ENCODE measurements at places on chromosomes 7 and 10. TPM values are rescaled to one million over a fixed set of nuclear protein-coding genes. Genes with fewer than 3 reads are reported as not detected.

DNA sequence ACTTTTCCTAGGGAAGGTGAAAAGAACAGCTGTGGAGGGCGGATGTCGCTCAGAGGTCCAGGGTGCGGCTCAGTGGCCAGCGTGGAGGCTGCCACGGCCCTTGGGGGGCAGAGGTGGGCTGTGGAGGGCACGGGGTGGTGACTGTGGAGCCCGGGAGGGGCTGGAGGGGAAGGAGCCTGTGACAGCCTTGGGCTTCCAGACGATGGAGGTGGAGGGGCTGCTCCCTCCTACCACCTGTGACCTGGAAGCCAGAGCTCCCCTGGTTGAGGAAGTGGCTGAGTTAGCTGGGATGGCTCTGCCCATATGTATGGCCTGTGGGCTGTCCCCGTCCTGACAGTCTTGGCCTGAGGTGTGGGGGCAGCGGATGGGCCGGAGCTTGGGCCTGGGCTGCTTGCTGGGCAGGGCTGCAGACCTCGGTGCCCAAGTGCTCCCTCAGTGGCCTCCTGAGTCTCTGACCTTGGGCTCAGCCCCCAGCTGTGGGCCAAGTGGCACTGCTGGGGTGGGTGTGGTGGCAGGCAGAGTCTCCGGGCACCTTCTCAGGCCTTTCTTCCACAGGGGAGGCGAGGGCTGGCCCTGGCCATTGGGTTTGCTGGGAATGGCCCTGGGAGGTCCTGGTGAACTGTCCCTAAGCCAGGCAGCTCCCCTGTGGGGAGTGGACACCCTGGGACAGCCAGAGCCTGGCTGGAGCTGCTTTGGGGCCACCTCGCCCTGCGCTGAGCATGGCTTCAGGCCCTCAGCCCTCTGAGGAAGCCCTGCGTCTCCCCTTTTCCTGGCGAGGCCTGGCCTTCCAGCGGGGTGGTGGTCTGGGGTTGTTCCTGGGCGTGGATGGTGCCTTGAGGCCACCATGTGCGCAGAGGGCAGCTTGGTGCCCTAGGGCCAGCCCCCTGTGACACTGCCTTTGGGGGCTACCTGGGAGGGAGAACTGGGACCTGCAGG lies 3.9 kb downstream of the BRI3 start:
- DNase-seq: no peak

GRCh38 chr7:105829681-105830322 lies 46.6 kb downstream of the ATXN7L1 start:
- no peak for DNase-seq

DNA sequence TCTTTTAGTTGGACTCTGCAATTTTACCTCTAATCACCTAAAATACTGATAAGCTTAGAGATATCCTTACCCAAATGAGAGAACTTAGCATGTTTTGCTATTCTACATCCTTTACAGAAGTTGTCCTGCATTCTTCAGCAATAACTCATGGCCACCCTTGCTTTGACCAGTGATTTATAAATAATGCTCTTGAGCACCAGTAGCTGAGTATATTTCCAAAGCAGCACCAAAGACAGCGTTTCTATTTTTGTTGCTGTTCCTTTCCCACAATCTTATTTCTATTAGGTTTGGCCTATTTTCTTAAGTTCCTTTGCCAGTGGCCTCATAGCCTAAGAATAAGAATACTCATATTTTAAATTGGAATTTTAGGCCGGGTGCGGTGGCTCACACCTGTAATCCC lies 15.0 kb downstream of the ARPC1A start:
- no peak for DNase-seq

- DNase-seq: no peak
Observed at GRCh38 chr10:66752714-66753113, 173.1 kb upstream of the LRRTM3 start.

GRCh38 chr7:69833964-69834363 lies 235.7 kb downstream of the AUTS2 start:
- DNase-seq: no peak

DNA sequence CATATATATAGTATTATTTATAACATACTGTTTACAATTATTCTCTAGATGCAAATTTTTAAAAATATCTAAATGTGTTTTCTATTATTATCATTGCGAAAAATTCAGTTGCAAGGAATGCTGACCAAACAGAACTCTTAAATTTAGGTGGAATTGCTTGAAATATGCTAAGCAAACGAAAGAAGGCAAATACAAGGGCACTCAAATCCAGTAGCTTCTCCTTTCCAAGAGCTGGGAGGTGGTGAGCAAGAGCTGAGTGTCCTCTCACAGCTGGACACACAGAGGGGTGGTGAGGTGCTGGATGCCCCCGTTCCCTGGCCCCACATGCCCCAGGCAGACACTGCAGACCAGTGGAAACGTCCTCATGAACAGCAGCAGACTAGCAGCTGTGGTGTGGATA lies 166.0 kb downstream of the TAX1BP1 start:
- DNase-seq: no peak

- DNase-seq: no peak
Observed at GRCh38 chr10:80769700-80770160, 232.0 kb downstream of the SH2D4B start.

DNA sequence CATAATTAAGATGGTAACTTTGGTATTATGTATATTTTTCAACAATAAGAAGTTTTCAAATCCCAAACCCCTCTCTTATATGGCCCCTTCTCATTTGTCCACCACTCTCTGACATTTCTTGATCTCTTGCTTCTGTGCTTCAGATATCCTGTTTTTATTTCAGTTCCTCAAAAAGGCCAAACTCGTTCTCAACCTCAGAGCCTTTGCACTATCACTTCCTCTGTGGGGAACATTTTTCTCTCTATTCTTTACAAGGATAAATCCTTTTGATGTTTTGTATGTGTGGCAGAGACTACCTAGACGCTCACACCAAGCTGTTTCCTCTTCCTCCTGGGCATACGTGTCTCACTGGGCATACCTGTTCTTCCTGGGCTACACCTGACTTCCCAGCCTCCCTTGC lies 54.2 kb upstream of the FRMD4A start:
- DNase-seq: no peak

GRCh38 chr10:92575961-92576360 lies 2.1 kb upstream of the IDE start:
- no peak for DNase-seq

DNA sequence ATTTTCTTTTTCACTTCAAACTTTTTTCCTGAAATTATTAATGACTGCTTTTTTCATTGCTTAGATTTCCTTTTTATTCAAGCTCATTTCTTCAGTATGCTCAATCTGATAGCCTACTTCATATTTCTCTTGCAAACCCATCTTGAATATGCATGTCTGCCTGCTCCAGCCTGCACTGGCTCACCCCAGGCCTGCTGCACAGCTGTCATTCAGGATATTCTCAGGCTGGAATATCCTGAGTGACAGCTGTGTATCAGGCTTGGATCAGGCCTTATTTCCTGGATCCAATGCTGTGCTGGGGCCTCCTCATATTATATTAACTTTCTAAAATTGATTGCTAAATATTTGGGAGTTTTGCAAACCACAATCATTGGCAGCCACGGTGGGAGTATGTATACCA lies 120.2 kb upstream of the TNS3 start:
- DNase-seq: no peak

DNA sequence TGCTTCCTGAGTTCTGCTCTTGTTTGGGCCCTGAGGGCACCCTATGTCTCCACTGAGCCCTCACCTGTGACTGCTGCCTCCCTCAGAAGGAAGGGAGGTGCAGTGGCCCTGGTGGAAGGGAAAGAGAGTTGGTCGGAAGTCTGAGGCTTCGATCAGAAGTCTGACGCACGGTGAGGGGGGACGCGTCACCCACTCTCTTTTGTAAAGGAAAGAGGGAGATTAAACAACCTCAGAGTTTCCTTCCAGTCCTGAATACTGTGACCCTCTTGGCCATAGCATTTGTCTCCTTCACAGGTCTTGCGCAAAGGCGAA lies 31.4 kb upstream of the TRIM8 start:
- DNase-seq: no peak

GRCh38 chr10:35089611-35090161 lies 455 bp downstream of the CUL2 start:
- peak; percentile 20 for DNase-seq

- DNase-seq: no peak
Observed at GRCh38 chr10:119567978-119568377, 25.5 kb upstream of the RGS10 start.

DNA sequence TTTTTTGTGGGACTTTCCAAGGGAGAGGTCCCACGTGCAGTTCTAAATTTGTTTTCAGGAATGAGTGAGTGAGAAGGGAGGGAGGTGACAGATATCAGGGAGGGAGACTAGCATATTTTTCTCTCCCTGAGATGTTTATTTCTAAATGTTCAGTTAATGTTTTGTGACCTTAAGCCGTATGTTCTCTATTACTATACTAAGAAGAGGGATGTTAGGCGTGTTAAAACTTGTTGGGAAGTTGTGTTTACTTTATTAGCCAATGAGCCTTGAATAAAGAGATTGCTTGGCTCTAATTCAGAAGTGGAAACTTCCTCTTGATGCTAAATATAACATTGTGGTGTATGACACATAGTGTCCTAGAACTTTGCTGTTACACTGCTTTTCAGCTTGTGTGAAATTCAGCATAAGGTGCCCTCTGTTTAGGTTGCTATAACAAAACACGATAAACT lies 37.3 kb downstream of the DNAH11 start:
- no peak for DNase-seq

GRCh38 chr10:77281719-77282118 lies 355.9 kb downstream of the KCNMA1 start:
- no peak for DNase-seq

DNA sequence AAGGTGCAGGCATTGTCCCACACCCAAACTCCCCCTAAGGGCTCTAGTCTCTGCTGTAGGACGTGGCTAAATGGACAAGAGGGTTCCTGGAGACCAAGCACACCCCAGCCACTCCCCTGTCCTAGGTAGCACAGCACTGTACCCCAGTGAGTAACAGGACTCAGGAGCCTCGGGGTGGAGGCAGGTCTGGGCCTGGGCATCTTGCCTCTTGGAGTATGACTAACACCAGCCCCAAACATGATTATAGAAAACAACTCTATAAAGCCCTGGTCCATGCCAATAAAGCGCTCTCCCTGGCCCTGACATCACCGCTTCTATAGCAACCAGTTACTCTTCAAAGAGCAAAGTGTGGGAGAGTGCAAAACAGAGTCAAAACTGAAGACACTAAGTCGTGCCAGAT lies 195.0 kb downstream of the CALN1 start:
- peak; percentile 65 for DNase-seq

DNA sequence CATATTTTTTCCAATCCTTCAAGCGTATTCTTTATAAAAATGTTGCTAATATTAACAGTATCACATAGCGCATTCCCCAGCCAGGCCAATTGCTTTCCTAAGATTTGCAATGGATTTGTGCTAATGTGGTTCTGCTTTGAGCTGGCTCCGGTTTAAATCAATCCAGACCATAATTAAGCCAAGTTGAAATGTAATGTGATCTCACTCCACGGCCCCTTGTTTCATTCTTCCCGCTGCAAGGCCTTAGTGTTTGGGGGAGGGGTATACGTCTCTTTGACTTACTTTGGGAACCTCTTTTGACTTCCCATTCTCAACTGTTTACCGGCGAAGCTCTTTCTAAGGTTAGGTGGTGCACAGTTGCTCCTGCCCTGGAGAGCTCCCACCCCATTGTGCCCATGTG lies 86.4 kb downstream of the PRPF18 start:
- no peak for DNase-seq

- no peak for DNase-seq
Observed at GRCh38 chr7:35697414-35698175, 2.7 kb upstream of the HERPUD2 start.

DNA sequence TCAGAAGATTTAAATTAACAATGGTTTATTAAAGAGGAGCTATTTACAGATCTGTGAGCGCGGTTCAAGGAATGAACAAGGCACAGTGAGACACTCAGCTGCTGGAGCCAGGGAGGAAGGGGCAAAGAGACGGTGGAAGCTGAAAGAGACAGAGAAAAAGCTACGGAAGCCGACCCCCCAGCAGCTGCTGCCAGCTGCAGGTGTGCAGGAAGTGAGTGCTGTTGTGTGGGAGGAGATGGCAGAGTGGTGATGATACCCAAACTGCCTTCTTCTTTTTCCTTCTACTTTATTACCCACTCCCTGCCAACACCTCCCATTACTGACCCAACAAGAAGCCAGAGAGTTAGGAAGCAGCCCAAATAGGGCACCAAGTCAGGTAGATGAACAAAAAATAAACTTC lies 41.9 kb upstream of the MBL2 start:
- no peak for DNase-seq

DNA sequence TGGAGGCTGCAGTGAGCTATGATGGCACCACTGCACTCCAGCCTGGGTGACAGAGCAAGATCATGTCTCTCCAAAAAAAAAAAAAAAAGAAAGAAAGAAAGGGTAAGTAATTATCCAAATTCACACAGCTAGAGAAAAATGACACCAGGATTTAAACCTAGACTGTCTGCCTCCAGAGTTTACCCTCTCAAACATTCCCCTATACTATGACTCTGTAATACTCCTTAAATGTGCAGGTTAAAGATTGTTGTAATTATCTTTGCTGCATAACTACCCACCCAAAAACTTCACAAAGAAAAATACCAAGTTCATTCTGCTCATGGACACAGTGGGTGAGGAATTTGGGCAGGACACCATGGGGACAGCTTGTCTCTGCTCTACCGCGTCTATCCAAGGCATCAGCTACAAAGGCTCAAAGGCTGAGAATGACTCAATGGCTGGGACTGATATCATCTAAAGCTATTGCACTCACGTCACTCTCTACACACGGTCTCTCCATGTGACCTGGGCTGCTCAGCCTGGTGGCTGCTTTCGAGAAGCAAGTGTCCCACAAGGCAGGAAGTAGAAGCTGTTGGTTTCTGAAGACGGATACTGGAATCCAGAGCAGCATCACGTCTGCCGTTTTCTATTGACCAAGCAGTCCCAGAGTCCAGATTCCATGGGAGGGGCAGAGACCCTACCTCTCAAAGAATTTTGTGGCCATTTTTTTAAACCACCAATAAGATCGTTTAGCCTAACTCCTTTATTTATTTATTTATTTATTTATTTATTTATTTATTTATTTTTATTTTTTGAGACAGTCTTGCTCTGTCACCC lies 185.7 kb upstream of the AUTS2 start:
- DNase-seq: peak; percentile 72

DNA sequence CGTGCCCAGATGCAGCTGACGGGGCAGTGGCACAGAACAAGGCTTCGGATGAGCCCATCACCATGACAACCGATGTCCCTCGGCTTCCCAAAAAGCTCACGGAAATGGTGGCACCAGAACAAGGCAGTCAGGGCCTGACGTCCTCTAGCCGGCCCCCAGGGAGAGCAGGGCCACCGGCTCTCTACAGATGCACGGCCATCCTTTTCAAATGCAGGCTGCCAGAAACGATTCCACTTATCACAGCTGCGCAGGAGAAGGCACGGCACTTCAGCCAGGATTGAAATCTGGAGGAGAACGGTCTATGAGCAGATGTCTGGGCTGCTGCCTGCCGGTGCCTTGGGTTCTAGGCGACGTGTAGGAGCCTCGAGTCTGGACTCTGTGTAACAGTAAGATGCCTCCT lies 223.8 kb downstream of the ZMYND11 start:
- no peak for DNase-seq

- no peak for DNase-seq
Observed at GRCh38 chr7:130703851-130704250, 17.5 kb upstream of the TSGA13 start.

The CPEB3 gene
- 6.4 TPM for polyA plus RNA-seq

The AKR1B1 gene
- 1,140 TPM for polyA plus RNA-seq

The HDAC9 gene
- 8.1 TPM for polyA plus RNA-seq

The SMKR1 gene
- 2.1 TPM for polyA plus RNA-seq

The TLX1 gene
- polyA plus RNA-seq: not detected

The FAS gene
- 18.6 TPM for polyA plus RNA-seq

The FAM25C gene
- polyA plus RNA-seq: not detected

The KNDC1 gene
- 1.0 TPM for polyA plus RNA-seq

The AMZ1 gene
- polyA plus RNA-seq: 0.07 TPM

The CAV1 gene
- polyA plus RNA-seq: 4.0 TPM

The ACBD5 gene
- 18.0 TPM for polyA plus RNA-seq

The TMEM26 gene
- polyA plus RNA-seq: 1.0 TPM

The SKIDA1 gene
- polyA plus RNA-seq: 1.6 TPM

The FAM24B gene
- 2.0 TPM for polyA plus RNA-seq
